ENCODE measurements at places on chromosomes 11 and 22.

DNA sequence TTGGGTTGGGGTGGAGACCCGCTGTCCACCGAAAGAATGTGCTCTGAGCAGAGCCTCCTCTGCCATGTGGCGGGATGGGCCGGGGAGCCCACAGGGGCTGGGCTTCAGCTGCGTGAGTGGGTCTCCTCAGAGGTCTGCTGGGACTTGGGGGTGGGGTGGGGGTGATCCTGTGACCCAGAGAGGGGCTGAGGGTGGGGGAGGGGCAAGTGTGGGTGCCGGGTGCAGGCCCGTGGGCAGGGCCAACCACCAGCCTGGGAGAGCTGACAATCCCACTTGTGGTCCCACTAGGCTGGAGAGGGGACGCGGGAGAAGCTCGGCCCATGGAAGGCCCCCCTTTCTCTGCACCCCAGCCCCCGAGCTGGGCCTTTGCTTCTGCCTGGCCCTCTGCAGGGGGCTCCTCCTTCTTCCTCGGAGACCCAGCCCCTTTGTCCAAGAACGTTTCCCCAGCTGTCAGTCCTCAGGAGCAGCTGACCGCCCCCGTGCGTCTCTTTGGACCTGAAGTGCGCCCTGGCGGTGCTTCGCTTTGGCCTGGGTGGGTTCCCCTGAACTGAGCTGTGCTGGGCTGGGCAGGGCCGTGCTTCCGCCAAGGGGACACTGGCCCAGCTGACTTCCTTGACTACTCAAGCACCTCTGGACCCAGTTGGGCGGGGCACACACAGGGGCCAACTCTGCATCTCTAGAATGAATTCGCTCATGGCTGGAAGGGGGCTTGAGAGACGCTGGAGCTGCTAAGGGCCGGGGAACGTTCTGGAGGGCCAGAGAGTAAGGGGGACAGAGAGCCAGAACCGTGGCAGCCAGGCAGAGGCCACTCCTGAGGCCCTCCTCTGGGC is 30.2 kb downstream of the OSBPL5 start:
- no peak for DNase-seq

GRCh38 chr22:50673231-50674129 is 857 bp downstream of the SHANK3 start:
- DNase-seq, result no peak

GRCh38 chr22:47797342-47797945 is 1035.0 kb downstream of the TBC1D22A start:
- DNase-seq, result no peak

DNA sequence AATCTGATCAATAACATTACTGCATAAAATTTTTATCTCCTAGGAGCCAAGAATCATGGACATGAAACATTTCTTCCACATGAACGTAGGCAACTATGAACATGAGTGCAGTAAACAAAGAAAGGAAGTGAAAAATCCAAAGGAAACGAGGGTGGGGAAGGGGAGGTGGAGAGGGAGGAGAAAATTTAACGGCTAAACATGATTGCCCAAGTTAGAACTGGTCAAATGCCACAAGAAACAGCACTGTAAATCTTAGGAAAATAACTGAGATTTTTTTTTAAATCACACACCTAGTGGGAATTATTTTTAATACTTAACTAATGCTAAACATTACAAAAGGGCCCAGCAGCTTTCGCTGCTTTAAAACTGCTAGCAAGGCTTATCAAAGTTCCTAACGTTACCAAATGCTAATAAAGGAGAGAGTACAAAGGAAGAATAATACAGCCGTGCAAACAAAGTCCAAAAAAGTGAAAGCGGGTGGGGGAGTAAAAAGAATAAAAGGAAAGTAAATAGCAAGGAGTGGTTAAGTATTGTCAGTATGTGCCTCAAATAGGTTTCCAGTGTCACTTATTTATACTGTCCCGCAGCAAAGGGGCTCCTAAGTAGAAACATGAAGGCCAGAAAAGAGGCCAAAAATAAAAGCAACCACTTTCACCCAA is 13.7 kb downstream of the NARS2 start:
- no peak for DNase-seq

Data from LoVo (cell line).